CD4-positive, alpha-beta T cell treated with Interleukin-2 at 100 ng/mL for 4 hours (primary cell): ENCODE measurements at places on chromosomes 1 and 21.

DNA sequence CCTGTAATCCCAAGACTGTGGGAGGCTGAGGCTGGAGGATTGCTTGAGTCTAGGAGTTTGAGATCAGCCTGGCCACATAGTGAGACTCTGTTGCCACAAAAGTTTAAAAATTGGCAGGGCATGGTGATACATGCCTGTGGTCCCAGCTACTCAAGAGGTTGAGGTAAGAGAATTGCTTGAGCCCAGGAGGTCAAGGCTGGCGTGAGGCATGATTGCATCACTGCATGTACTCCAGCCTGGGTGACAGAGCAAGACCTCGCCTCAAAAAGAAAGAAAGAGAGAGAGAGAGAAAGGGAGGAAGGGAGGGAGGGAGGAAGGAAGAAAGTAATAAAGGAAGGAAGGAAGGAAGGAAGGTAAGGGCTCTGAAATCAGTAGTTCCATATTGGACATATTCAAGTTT lies 25.0 kb downstream of the GLUL start:
- DNase-seq = no peak

DNA sequence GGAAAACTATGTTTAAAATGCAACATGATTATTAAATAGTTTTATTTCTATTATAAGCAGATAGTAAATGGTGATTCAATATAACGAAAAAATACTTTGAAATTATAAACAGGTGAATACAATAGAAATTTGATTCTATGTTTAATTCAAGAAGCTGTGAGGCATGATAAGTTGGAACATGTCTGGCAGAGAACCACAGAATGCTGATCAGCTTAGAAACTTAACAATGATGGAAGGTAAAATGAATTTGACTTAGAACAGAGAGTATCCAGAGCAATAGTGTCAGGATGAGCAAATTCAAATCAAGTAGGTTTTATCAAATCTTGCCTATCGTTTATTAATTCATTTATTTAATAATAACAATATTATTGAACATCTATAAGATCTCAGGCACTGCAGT lies 83.4 kb upstream of the ADGRL4 start:
- no peak for DNase-seq

- no peak for DNase-seq
Observed at GRCh38 chr1:41521766-41522165, 37.3 kb upstream of the EDN2 start.

- DNase-seq = no peak
Observed at GRCh38 chr1:201038186-201038876, 14.8 kb upstream of the KIF21B start.

GRCh38 chr1:116560704-116561490 lies 9.9 kb downstream of the CD58 start:
- no peak for DNase-seq

DNA sequence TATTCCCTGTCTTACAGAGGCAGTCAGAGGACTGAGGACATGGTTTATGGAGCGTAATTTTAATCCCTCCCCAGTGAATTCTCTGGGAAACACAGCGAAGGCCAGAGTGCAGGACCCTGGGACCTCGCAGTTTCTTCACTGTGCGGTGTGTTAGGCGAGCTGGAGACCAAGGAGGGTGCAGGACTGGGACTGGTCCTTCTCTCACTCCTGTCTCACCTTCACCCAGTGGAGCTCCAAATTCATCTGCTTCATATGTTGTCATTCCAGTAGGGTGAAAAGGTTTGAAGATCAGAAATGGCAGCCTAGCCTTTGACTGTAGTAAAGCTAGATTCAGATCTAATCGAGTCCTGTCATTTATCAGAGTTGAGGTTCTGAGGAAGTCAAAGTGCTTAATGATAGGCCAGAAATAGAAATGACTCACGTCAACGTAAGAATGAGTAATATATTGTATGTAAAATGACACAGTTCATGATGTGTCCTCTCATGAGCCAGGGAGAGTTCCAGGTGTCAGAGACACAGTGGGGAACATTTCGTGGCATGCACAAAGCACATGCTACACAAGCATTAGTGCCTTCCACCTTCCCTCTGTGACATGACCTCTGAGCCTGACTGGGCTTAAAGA lies 647.5 kb downstream of the SMYD3 start:
- no peak for DNase-seq

- DNase-seq = no peak
Observed at GRCh38 chr1:110544753-110545152, 25.8 kb upstream of the KCNA10 start.

- no peak for DNase-seq
Observed at GRCh38 chr1:234613128-234613875, 3.3 kb upstream of the IRF2BP2 start.

DNA sequence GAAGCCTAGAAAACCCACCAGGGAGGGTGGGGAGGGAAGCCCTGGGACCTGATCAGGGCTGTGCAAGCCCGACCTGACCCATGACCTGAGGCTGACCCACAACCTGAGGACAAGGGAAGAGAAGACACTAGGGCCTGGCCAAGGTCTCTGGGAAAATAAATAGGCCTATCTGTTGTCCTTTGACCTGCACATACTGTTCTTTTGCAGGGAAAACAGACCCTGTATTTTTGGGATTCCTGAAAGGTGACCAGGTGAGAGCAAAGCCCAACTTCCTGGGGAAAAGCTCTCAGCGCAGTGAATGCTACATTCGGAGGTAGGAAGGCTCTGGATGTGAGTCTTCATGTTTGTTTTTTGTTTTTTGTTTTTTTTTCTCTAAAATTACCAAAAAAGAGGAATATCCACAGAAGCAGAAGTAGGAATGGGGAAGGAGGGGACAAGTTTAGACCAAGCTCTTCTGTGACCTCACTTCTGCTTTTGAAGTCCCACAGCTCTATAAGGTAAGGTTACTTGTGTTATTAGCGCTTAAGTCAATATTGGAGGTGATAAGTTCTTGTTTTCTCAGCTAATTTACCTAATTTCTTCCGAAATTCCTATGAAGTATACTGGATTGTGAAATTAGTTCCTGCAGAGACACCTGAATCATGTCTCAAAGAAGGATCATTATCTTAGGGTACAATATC lies 26.2 kb upstream of the LYST start:
- DNase-seq = no peak

DNA sequence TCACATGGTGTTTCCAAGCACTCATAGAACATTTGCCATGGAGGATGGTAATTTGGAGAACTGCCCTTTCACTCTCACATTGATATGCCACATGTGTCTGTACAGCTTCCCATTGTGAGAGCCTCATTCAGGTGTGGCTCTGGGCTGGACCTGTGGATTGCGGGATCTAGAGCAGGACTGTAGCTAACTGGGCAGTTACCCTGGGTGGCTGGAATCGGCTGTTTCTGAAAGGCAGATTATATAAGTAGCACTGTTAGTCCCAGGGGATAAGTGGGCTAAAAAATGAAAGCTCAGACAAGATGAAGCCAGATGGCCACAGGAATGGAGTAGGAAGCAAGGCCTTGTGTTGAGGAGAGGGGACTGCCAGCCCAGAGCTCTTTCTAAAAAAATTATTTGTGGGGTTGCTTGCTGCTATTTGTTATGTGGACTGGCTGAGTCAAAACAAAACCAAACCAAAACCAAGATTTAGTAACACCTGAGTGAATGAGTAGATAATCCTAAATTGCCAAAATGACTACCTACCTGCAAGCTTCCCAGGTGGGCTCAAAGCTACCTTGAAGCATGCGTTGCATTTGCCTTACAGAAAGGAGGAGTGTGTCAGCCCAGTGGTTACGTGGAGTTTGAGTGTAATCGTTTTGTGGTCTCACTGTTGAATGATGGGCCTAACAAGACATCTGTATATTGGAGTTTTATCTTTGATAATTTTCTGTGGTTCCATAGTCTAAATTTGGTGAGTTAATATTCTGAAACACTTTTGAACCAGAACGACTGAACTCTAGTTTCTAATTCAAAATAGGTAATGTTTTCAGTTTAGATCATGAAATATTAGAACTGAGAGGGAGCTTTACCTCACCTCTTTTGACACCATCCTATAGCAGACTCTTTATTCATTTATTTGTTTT lies 58.0 kb downstream of the SDCCAG8 start:
- DNase-seq = no peak

DNA sequence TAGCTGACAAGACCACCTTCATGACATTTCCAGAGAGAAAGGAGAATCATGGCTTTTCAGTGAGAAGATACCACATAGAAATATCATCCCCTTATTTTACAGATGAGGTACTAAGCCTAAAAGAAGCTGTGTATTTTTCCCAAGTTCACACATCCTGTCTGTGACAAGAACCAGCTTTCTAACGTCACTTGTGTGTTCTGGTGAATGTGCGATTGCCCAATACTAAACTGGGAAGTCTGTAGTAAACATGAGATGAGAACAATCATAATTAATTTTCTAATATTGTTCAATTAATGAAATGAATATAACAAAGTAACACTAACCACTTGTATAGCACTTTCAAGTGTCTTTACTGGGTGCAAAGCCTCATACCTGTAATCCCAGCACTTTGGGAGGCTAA lies 46.0 kb downstream of the PTGER3 start:
- DNase-seq = no peak

DNA sequence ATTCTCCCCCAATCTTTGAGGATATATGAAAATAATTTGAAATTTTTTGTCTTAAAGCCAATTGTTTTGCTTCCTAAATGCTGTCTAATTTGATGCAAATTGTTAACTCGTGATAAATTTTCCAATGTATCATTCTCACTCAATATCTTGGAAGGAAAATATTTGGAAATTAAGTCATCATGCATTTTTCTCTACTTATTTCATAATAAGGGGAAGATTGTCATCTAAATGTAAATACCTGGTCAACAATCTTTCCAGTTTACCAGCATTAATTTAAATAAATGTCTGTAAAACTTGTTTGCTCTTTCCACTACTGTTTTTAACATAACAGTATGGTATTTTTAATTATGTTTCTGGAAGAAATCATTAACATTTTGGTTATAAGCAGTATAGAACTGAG lies 78.3 kb upstream of the KCTD3 start:
- DNase-seq = no peak
